ENCODE measurements at places on chromosomes 2 and 18.

DNA sequence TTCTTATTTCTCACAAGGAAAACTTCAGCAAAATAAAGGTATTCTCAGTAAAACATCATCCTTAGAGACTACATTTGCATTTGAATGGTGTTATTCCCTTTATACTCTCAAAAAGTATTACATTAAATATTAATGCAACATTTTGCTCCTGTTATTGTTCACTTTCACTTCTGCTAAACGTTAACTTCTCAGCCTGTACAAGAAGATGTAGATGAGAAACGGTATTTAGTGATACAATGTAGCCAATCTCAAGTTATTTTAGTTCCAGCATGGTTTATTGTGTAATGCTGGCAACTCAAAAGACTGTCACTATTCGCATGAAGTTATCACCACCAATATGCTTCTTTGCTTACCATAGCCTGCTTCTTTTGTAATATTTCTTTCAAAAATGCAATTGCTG lies 514.1 kb downstream of the CPS1 start:
- H3K4me1 ChIP-seq, result no peaks in the 10 kb centered on the region
- H3K4me3 ChIP-seq, result no peak overlapping the region
- no peaks in the 10 kb centered on the region for H3K36me3 ChIP-seq
- no peak for DNase-seq
- no peak overlapping the region for H3K27ac ChIP-seq
- H3K27me3 ChIP-seq, result no peaks in the 10 kb centered on the region

DNA sequence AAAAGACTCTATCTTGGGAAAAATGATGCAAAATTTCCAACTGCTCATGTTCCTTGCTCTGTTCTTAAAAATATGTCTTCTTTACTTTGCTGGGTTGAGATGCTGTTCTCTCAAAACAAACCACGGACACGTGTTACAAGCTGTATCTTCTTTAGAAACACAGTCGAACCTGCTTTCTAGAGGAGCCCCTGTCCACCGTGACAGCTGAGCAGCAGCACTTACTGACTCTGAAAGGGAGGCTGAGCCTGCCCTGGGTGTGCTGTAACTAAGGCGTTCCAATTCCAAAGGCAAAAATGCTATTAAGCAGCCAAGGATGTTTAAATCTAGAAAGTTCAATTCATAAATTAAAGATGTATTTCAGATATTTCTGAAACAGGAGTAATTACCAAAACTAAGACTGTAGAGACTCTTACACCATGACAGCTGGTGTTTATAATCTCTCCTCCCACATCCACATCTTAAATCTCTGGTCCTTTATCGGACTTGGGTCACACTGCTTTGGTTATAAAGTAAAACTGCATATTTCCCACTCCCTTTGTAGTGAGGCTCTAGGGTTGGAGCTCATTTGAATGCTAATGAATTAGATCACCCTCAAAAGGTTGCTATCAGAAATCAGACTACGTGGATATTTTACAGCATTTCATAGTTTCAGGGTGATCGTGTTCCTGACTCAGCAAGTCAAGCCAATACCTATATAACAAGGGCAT lies 281.2 kb upstream of the LYPD1 start:
- no peaks in the 10 kb centered on the region for H3K4me1 ChIP-seq
- H3K27me3 ChIP-seq, result no peaks in the 10 kb centered on the region
- no peaks in the 10 kb centered on the region for H3K36me3 ChIP-seq
- no peak for DNase-seq
- no peak overlapping the region for H3K4me3 ChIP-seq

DNA sequence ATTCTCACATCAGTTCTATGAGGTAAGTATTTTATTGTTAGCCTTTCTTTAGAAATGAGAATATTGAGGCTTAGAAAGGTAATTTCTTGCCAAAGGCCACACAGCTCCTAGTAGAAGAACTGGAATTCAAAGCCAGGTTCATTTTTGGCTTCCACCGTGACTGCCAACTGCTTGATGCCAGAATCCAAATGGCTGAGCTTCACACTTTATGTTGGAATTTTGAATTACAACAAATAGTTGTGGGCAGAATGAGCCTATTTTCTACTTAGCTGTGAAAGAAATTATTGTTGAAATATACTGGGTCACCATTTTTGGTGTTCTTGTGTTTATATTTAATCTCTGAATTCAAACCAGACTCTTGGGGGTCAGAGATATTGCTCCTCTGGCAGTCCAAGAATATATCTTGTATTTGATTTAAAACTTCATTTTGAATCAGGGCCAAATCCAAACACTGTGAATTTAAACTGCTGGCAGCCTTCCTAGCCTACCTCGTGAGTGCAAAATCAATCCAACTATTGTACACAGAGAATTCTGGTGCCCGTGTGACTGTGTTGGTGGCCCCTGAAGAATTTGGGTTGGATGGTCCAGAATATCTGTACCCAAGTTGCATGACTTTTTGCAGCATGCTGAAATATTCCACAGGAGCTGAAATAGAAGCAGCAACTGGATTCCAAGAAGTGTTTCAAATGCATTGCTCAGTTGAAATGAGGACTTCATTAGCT lies 35.6 kb upstream of the LPIN1 start:
- no peak overlapping the region for H3K4me3 ChIP-seq
- no peak for DNase-seq
- H3K4me1 ChIP-seq, result no peaks in the 10 kb centered on the region
- H3K27me3 ChIP-seq, result no peaks in the 10 kb centered on the region
- H3K27ac ChIP-seq, result no peak overlapping the region

- H3K27me3 ChIP-seq, result no peaks in the 10 kb centered on the region
- no peaks in the 10 kb centered on the region for H3K4me1 ChIP-seq
- H3K36me3 ChIP-seq, result no peaks in the 10 kb centered on the region
Observed at GRCh38 chr2:216104691-216105090, 4.5 kb upstream of the XRCC5 start.

- no peaks in the 10 kb centered on the region for H3K27me3 ChIP-seq
- H3K4me3 ChIP-seq, result no peak overlapping the region
- DNase-seq, result no peak
- H3K27ac ChIP-seq, result no peak overlapping the region
- H3K4me1 ChIP-seq, result no peaks in the 10 kb centered on the region
Observed at GRCh38 chr2:41042343-41042742, 590.5 kb upstream of the SLC8A1 start.

DNA sequence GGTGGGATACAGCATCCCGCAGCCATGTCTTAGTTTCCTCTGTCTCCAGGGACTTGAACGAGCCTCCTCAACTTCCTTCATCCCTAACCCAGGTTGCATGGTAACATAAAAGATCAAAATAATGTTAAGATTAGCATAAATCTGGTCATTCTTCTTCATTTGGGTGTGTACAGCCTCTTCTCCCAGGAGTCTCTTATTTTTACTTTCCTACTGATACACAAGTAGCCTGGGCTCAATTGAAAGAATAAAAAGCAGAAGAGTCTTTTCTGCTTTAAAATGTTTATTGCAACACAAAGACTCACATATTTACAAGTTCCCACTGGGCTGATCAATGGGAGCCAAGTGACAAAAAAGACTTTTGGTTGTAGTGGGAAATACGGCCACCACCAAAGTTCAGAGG lies 137.9 kb upstream of the PID1 start:
- no peaks in the 10 kb centered on the region for H3K4me1 ChIP-seq
- no peak overlapping the region for H3K4me3 ChIP-seq
- no peak for DNase-seq
- no peaks in the 10 kb centered on the region for H3K36me3 ChIP-seq
- H3K27me3 ChIP-seq, result no peaks in the 10 kb centered on the region

DNA sequence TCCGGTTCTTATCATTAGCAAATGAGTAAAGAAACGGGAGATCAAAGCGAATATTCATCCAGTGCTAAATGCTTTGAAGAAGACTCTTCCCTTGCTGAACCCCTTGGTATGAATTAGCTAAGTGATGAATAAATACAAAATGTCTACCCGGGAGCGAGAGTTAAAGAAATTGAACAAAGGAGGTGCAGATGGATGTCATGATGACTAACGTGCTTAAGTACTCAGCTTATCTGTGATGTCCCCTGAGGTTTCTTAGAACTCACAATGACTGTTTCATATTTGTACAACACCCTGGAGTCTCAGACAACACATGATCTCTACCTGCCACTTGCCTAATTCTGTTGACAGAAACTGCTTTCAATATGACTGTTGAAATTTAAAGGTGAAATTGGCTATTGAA lies 148.5 kb downstream of the TMEM200C start:
- no peaks in the 10 kb centered on the region for H3K36me3 ChIP-seq
- no peaks in the 10 kb centered on the region for H3K4me1 ChIP-seq
- no peak overlapping the region for H3K4me3 ChIP-seq

GRCh38 chr18:53952700-53953099 lies 271.8 kb downstream of the MBD2 start:
- no peaks in the 10 kb centered on the region for H3K27me3 ChIP-seq
- no peaks in the 10 kb centered on the region for H3K36me3 ChIP-seq
- H3K4me1 ChIP-seq, result no peaks in the 10 kb centered on the region

DNA sequence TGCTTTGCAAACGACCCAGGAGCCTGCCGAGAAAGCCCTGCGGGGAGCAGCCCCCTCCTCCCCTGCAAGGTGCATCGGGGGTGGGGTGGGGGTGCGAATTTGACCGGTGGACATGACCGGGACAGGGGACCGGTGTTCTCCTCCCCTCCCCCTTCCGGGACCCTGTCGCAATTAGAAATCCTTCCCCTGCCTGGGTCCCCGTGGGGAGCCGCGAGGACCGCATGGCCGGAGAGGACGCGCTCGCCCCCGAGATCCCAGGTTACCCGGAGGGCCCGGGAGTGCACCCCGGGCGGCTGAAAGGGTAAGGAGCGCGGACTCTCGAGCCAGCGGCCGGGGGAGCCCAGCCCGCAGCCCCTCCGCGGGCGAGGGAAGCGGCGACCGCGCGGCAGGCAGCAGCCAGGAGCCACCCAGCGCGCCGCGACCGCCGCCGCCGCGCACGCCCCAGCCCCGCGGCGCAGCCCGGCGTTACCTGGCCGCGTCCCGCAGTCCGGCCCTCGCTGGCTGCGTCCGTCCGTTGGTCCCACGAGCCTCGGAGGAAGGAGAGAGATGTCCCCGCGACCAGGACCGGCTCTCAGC lies 482 bp downstream of the DLGAP1 start:
- H3K27me3 ChIP-seq, result peaks cover 16% of the 10 kb centered on the region
- no peak overlapping the region for H3K27ac ChIP-seq
- peak overlapping the region; percentile 43 for H3K4me3 ChIP-seq
- H3K4me1 ChIP-seq, result peaks cover 16% of the 10 kb centered on the region
- no peak for DNase-seq
- H3K36me3 ChIP-seq, result no peaks in the 10 kb centered on the region

DNA sequence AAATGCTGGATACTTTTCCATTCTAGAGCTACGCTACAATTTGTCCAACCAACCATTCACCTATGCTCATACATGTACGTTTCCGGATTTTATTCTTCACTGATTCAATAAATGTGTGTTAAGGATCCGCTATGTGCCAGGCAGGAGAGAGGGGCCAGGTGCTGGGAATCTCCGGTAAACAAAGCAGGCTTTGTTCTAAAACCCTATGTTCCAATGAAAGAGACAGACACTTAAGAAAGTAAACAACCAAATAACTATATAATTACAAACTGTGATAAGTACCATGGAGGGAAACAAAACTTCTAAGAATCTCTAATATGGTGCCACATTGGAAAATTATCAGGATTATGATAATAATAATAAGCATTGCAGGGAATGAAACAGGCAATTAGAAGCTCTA lies 22.2 kb upstream of the POMC start:
- H3K27ac ChIP-seq, result no peak overlapping the region
- no peaks in the 10 kb centered on the region for H3K27me3 ChIP-seq

DNA sequence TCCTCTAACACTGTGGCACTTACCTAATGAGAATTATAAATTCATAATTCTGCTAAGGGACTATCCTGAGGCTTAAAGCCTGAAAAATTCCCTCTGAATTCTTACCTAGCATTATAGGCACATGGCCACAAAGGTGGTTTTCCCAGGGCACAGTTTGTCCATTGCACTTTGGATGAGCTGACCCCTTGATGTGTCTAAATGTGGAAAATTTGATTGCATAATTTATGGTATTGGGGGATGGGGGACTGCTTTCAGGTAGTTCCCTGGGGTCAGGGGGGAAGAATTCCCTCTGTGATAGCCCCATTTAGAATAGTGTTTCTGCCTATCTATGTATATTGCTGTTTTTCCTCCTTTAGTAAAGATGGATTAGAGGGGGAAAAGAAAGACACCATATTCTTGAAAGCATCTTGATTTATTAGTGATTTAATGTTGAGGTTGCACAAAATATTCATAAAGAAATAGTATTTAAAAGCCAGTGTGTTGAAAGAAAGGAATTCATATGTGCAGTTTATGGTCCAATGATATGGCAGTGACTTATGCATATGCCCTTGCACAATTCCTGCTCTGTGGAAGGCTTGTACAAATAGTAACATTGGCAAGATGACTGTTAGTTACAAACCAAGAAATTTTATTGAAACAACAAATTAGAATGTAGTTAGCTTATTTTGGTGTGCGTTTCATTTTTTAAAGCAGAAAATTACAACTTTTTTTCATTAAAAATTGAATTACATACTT lies 8.7 kb upstream of the HTR2B start:
- no peak for DNase-seq
- H3K27ac ChIP-seq, result no peak overlapping the region
- H3K36me3 ChIP-seq, result no peaks in the 10 kb centered on the region

- no peak overlapping the region for H3K4me3 ChIP-seq
- no peaks in the 10 kb centered on the region for H3K36me3 ChIP-seq
- DNase-seq, result peak; percentile 59
- H3K4me1 ChIP-seq, result no peaks in the 10 kb centered on the region
- no peaks in the 10 kb centered on the region for H3K27me3 ChIP-seq
Observed at GRCh38 chr2:148201075-148202004, 180.4 kb downstream of the MBD5 start.

GRCh38 chr2:75375646-75376582 lies 176.6 kb upstream of the TACR1 start:
- H3K4me1 ChIP-seq, result no peaks in the 10 kb centered on the region
- no peak for DNase-seq
- H3K4me3 ChIP-seq, result no peak overlapping the region
- H3K36me3 ChIP-seq, result no peaks in the 10 kb centered on the region

DNA sequence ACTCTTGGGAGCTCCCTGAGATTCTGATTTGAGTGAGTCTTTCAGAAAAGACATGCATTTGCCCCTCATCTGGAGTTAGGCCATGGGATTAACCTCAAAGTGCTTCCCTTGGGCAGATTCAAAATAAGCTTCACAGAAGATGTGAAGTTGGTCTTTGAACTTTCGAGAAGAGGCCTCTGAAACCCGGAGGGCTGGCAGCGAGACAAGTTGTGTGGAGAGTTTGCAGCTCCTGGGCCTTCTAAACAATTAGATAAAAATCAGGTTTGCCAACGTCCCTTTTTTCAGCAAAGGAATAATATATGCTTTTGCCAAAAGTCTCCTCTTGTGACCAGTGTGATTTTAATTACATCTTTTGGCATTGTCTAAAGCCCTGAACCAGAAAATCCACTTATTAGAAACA lies 489.7 kb downstream of the SOX11 start:
- H3K4me3 ChIP-seq, result no peak overlapping the region
- no peaks in the 10 kb centered on the region for H3K4me1 ChIP-seq
- H3K27me3 ChIP-seq, result no peaks in the 10 kb centered on the region

DNA sequence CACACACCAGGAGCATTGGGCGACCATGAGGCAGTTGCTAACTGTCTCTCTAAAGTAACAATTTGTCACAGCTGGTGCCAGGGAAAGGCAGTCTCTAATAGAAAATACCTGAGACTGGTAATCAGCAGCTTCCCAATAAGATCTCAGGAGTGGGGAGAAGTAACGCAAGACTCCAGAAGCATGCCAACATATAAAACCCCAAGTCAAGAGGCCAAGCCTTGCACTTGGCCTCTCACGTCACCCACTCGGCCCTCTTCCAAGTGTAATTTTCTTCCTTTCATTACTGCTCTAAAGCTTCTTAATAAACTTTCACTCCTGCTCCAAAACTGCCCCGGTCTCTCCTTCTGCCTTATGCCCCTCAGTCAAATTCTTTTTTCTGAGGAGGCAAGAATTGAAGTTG lies 455.6 kb upstream of the ACVR2A start:
- no peak overlapping the region for H3K27ac ChIP-seq
- DNase-seq, result no peak
- no peaks in the 10 kb centered on the region for H3K4me1 ChIP-seq
- no peaks in the 10 kb centered on the region for H3K36me3 ChIP-seq
- H3K27me3 ChIP-seq, result no peaks in the 10 kb centered on the region
- no peak overlapping the region for H3K4me3 ChIP-seq

Data from small intestine (tissue), 16 donors.